ENCODE measurements at places on chromosomes 13 and 19.

GRCh38 chr13:46340631-46341111 is 46.4 kb downstream of the RUBCNL start:
- no peak for ATAC-seq

DNA sequence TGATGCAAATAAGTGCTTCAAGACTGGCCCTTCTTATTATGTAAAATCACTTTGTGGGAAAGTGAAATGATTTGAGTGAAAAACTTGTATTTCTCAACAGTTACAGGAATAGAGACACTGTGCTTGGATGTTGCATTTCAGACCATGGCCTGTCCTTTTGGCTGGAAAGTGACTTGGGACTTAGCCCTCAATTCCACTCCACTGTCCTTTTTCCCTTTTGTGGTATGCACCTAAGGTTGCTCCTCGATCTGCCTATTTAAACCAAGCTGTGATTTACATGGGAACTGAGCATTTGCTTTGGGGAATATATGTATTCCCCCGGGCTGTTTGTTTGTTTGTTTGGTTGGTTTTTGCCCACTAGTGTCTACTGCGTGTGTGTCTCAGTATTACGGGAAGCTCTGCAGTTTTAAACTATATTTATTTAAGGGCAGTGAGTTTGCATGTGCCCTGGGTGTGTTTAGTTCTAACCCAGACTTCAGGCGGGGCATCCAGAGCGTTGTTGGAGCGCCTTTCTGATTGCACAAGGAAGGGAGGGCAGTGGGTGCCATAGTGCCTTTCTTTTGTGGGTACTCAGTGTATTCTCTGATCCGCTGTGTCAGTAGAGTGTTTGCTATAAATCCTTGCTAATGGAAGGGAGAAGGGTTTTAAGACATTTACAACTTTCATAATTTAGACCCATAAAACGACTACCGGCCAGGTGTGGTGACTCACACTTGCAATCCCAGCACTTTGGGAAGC is 18.2 kb upstream of the RNF113B start:
- ATAC-seq = no peak

DNA sequence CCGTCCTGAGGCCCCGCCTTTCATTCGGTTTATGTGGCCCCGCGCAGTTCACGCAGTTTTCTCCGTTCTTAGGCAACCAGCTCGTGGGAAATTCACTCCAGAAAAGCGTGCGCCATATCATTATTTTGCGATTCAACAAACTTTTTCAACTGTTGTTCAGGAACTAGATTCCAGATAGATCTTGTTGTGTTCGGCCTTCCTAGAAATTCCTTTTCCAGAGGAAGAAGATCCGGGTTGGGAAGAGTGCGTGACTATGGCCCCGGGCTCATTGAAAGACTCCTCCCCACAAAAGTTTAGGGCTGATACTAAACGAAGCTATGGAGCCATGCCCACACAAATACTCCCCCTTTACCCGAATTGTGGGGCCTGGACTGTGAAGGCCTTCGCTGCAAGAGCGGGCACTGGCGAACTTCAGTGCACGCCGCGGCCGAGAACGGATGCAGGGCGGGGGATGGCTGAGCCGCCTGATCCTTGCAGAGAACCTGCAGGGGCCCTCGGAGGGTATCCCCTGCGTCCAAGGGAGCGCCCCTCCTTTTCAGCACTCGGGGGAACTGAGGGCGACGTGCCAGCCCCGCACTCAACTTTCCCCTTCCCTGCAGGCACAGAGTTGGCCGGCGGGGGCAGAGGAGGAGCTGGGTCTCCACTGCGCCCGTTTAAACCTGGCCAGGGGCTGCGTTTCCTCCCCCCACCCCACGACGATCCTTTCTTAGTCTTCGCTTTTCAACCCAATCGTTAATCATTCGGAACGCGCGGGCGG is 904 bp upstream of the SOX1 start:
- ATAC-seq = no peak

DNA sequence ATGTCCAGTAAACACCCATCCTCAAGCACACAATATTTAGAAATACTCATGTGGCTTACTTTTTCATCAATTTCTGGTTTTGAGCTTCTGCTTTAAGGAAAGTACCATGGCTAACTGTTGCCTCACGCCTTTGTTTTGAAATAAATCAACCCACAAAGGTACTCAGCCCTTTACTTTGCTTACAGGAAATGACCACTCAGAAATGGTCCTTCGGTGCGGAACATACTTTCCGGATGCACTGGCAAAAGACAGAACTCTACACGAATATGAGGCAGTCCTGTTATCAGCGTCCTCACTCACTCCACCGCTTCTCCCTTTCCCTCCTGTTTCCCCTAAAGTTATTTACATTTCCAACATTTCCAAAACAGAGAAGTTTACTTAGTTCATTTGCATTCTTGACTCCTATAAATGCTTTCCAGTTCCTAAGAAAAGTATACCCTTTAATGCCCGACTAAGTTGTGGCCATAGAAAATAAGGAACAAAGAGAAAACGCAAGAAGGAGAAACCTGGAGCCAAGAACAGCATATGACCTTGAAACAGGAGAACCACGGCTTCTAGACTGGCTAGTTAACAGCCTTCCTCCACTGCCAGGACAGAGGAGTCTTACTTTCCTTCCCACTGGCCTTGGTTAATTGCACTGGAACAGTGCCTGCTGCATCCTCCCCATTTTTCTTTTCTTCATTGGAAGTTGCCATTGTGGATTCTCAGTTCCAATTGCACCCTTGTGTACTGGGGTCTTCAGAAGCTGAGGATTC is 10.6 kb downstream of the FPR2 start:
- no peak for ATAC-seq
